Heart right ventricle (tissue), 16 donors: ENCODE measurements at places on chromosomes 6 and 20. TPM values are rescaled to one million over a fixed set of nuclear protein-coding genes. Genes with fewer than 3 reads are reported as not detected.

GRCh38 chr20:325889-326644 is 715 bp downstream of the SOX12 start:
- DNase-seq, result peak; percentile 66

- no peak for DNase-seq
These were observed 6.2 kb downstream of the LMBRD1 start for GRCh38 chr6:69790629-69791028.

GRCh38 chr6:15389084-15389764 is 143.4 kb downstream of the JARID2 start:
- DNase-seq, result peak; percentile 21

- no peak for DNase-seq
These were observed 12.0 kb downstream of the PFDN4 start for GRCh38 chr20:54219751-54220426.

DNA sequence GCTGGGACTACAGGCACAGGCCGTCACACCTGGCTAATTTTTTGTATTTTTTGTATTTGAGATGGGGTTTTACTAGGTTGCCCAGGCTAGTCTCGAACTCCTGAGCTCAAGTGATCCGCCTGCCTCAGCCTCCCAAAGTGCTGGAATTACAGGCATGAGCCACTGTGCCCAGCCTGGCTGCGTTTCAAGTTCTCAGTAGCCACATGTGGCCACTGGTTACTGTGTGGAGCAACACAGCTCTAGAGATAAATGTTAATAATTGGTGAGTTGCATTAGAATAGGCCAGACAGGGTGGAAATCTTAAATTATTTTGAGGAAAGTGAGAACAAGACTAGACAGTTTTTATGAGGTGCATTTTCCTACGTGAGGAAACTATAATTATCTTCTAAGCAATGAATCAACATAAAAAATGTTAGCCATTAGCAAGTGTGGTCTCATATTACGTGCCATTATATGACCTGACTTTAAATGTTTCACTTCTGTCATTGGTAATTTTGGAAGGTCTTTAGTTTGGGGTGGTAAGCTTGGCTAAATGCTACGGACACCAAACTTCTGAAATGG is 129.6 kb downstream of the PLEKHG1 start:
- DNase-seq, result no peak

DNA sequence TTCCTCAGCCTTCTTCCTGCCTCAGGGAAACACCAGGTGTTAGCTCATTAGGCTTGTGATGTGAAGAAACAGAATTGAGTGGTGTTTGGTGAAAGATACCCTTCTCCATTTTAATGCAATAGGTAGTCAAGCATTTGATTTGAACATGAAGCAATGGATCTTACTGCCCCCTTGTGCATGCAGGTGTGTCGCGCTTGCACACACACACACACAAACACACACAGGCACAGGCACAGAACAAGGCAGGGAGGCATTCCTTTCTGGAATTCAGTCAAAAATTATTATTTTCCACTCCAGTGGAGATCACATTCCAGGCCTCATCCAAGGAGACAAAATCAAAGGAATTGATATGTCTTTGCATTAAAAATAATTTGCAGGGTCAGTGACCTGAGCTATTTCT is 667.0 kb upstream of the MARCKS start:
- DNase-seq, result no peak

DNA sequence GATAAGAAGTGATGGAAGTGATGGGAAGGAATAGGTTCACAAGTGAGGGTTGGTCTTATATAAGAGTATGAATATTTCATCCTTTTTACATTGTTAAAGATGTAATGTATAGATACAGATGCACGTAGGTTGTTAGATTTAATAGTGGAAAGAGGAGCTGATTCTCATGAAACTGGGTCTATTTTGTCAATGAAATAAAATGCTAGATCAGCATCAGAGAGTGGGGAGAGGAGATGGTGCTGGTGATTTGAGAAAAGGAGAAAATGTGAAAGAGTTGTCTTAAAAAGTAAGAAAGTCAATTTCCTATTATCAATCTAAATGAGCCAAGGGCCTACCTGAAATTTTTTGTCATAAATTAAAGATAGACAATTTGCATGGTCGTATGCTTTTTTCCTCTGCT is 82.8 kb upstream of the FYN start:
- no peak for DNase-seq

GRCh38 chr6:2859185-2859700 is 17.6 kb upstream of the SERPINB1 start:
- DNase-seq, result no peak

- no peak for DNase-seq
These were observed 39.1 kb downstream of the TMX4 start for GRCh38 chr20:7980332-7981046.

DNA sequence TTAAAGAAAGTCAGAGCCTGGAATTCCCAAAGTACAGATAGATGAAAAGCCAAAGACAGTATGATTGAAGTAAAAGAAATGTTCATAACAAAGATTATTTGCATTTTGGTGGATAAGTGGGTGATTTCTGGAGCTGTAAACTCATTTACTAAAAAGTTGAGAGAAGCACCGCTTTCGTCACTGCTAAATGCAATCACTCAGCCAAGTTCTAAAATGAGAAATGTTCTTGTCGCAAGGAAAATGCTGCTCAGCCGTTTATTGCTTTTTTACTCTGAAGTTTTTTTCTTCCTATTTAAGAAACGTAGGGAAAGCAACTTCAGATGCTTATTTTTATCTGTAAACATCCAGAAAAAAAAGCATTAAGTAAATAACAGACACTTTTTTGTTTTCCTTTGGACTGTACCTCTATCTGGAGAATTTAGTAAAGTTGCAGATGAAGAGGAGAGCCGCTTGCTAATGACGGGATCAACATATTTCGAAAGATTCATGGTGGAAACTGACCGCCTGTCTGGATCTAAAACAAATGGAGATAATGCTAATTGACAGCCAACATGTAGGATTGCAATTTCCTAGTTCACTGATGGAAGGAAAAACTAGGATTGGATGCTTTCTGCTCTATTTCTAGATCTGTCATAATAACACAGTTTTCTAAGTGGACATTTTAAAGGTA is 93.8 kb upstream of the BCLAF1 start:
- DNase-seq, result no peak

DNA sequence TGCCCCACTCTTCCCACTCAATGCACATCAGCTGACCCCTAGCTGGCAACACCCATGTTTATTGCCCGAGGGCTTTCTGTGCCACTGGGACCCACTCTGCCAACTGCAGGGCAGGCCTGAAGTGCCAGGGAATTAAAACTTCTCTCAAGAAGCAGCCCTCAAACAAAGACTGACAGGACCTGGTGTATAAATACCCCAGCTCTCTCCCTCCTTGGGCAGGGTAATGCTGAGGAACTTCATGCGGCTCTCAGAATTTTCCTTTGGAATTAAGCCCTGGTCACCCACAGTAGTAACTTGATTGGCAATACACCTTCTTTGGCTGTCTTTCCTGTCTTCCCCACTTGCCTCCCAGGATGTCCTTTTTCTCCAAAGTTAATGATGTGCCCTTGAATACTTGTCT is 5.3 kb upstream of the GDAP1L1 start:
- no peak for DNase-seq

DNA sequence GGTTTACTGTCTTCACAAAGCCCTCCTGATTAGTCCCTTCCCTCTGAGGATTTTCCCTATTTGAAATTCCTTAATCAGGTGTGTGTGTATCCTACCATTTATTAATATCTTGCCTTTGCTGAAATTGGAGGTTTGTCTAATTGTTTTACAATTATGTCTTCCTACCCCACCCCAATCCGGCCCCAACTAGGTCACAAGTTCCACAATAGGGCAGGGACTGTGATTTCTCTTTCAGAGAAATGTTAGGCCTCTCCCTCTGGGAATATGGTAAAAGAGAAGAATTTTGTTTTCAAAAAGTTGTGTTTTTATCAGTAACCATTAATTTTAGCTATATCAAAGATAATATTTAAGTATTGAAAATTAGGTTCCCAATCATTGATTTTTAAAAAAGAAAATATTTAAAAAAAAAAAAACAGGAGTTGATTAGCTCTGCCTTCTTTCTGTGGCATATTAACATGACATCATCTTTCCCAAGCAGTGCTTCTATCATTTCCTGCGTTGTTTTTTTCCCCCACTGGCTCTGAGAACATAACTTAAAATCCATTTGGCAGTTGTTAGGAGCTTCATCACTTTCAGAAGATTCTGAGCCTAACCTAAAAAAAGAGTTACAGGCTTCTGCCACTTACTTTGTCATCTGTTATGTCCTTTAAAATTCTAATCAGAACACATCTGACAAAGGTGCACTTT is 36.1 kb downstream of the BLOC1S5 start:
- DNase-seq, result no peak

DNA sequence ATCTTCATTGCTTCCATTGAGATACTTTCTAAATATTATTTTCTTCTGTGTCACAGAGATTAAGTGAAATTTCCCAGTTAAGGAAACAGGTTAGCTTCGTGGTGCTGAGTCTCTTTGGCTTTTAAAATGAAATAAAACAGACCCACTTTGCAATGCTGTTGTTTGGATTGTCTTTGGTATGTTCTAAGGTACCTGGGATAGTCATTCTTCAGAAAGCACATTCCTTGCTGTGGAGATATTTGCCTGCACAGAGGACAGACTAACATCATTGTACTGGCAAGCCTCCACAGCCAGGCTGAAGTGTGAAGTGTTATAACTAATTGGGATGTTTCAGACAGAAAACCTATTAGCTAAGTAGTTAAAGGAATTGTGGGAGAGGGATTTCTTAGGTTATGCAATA is 148.8 kb upstream of the EPHA7 start:
- no peak for DNase-seq

DNA sequence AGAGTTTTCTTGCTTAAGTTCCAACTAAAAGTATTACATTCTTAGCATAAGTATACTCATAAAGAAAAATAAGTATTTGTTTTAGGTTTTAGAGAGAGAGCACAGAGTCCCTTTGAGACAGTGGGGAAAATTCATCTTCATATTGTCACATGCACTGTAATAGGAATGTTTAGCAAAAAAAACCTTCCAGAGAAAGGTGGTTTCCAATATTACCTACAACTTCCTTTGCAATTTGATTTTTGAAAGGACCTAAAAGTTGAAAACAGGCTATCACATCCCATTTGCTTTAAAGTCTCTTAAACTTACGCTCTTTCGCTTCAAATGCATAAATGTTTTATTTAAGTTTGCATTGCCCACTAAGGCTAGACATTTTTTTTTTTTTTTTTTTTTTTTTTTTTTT is 86.4 kb downstream of the OPRM1 start:
- no peak for DNase-seq

- no peak for DNase-seq
These were observed 120.4 kb downstream of the OGFRL1 start for GRCh38 chr6:71408787-71409723.

GRCh38 chr20:53779822-53780221 is 186.2 kb upstream of the ZNF217 start:
- DNase-seq, result no peak

- no peak for DNase-seq
These were observed 178.3 kb downstream of the SYNDIG1 start for GRCh38 chr20:24647713-24648112.

DNA sequence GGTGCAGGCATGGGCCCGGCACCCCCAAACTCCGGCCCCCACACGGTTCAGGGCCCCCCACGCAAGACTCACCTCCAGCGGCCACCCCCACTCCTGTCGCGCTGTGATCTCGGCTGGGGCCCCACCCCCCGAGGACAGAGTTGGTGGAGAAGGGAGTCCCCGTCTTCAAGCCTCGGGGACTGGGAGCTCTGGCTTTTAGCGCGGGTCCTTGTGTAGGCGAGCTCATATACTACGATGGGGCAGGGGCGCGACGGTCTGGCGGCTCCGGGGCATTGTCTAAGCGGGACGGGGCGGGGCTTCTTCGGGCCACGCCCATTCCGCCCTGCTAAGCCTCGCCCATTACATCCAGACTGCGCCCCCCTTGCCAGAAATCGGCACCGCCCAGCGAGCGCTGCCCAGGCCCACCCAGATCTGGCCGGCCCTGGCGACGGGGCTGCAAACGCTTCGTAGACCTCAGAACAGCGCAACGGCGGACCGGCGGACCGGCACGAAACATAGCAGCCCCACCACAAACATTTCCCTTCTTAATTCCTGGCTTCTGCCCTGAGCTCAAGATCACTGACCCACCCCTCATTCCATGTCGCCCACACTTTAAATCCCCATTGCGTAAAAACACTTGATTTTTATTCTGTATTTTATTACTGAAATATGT is 1.0 kb upstream of the DDAH2 start:
- DNase-seq, result peak; percentile 93

GRCh38 chr6:121867095-121867494 is 431.6 kb downstream of the GJA1 start:
- no peak for DNase-seq

DNA sequence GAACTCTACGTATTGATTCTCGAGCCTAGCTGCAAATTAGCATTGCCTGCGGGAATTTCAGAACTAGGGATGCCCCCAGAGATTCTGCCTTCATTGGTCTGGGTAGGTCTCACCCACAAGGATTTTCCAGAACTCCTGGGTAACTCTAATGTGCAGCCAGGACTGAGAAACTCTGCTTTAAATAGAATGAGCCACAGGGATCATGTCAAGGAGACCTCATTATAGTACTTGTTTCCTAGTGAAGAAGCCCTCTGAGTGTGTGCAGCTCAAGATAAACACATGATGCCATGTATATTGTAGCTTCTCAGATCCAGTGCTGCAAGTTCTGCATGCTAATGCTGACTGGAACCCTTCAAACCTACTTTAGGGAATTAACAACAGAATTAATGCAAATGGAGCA is 179.2 kb downstream of the PHACTR1 start:
- no peak for DNase-seq

DNA sequence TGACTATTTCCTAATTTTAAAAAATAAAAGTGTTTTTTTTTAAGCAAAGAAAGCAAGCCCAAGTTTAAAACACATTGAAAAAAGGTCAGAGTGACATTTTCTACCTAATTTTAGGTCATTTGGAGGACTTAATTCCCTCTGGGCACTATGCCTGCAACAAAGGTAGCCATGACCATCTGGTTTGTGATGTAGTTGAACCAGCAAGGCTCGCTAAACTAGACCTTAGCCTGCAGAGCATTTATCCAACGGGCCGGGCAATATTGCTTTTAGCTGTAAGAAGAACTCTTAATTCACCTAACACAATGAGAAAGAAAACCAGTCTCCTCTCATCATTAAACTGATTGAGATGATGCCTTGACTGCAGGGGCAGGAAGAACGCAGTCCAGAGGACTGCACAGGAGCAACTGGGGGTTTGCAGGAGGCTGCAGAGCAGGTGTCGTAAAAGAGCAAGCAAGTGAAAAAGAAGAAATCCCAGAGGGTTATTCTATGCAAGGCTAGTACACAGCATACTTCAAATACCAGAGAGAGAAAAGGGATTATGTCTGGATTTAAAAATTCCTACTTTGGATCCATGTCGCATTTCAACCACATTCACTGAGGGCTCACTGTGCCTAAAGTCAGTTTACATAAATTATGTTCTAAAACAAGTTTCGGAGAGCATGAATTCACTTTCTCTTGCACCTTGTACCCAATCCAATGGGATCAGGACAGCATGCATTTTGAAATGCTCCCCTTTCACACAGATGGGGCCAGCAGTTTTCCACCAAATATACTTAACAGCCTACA is 12.8 kb downstream of the TRAF3IP2 start:
- DNase-seq, result no peak

SPEF1 gene
- polyA plus RNA-seq, result 0.07 TPM

ZC2HC1B gene
- polyA plus RNA-seq, result not detected

OLIG3 gene
- not detected for polyA plus RNA-seq

XKR7 gene
- not detected for polyA plus RNA-seq

PTP4A1 gene
- 2.6 TPM for polyA plus RNA-seq

LGSN gene
- not detected for polyA plus RNA-seq

COX4I2 gene
- 30.4 TPM for polyA plus RNA-seq
